ENCODE measurements at places on chromosomes 16 and 17.

DNA sequence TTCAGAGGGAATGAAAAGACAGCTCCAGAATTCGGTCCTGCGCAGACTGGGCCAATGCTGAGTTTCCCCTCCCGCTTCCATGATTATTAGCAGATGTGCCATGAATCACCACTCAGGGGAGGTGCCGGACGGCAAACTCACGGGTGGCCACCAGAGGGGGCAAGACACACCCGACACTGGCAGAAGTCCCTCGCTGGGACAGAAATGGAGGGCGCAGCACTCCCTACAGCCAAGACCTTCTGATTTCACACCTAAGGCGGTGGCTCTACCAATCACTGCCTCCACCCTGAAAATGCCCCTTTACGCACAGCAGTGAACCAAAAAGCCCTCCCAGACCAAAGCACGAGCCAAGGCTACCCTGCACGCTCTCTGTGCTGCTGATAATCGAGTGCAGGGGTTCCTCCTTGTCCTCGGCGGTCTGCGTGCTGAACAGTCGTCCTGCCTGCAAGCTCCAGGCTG, 26.8 kb downstream of the TRAP1 start:
- peak; percentile 89 for DNase-seq

- no peak for DNase-seq
These were observed 7.0 kb downstream of the ZNF768 start for GRCh38 chr16:30519120-30520049.

DNA sequence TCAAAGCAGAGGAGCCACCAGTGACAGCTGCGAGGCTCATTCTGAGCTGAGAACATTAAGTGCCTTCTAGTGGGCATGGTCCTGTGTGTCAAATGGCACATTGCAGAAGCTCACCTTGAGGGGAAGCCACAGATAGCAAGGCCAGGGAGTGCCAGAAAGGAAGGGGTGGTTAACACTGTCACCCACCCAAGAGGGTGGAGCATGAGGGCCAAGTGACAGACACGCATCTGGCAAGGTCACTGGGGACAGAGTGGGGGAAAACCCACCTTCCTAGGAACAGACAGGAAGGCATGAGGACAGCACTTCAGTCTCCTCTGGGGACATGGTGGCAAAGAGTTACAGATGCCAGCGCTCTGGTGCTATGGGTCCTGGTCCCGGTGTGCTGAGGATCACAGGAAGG, 22.1 kb downstream of the NUBP1 start:
- DNase-seq: no peak

- no peak for DNase-seq
These were observed 878.0 kb upstream of the GOT2 start for GRCh38 chr16:59612094-59612493.

DNA sequence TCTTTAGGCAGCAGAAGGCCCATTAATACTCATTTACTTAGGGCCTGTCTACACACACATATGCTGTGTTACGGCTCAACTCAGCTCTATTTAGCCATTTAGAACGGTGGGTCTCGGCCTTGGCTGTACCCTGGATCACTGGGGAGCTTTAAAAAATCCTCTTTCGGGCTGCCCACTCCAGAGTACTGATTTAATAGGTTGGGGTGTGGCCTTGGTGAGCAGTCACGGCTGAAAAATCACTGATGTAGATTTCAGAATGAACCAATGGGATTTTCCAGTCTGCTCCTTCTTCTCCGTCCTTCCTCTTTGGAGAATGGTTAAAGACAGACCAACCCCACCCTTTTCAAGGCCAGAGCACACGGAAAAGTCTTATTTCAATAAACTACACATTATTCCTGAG, 223.5 kb downstream of the CCDC182 start:
- no peak for DNase-seq

- DNase-seq: peak; percentile 16
These were observed 42.3 kb downstream of the IRX3 start for GRCh38 chr16:54244061-54244886.

- DNase-seq: no peak
These were observed 254.3 kb downstream of the WWOX start for GRCh38 chr16:78353640-78354275.

DNA sequence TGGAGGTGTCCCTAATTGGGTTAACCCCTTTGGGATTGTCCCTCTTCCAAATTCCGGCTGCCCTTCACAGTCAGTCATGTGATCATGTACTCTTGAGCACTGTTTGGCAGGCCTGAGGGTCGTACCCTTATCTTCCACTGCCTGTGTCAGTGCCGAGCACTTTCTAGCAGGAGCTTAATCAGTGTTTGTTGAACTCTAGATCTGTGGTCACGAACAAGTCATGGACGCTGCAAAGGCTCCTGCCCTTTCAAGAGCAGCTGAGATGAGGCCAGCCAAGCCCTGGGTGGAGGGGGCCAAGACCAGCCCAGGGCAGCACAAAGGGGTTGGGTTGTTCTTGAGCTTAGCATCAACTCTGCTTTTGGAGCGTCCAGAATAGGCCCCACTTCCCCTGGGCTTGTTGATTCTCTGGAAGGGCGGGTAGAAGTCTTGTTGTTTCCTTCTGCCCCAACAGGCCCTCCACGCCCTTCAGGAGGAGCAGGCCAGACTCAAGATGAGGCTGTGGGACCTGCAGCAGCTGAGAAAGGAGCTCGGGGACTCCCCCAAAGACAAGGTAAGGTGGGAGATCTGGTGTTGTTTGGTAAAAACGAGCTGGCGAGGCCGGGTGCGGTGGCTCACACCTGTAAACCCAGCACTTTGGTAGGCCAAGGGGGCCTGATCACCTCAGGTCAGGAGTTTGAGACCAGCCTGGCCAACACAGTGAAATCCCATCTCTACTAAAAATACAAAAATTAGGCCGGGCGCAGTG, 5.3 kb downstream of the IFI35 start:
- no peak for DNase-seq

DNA sequence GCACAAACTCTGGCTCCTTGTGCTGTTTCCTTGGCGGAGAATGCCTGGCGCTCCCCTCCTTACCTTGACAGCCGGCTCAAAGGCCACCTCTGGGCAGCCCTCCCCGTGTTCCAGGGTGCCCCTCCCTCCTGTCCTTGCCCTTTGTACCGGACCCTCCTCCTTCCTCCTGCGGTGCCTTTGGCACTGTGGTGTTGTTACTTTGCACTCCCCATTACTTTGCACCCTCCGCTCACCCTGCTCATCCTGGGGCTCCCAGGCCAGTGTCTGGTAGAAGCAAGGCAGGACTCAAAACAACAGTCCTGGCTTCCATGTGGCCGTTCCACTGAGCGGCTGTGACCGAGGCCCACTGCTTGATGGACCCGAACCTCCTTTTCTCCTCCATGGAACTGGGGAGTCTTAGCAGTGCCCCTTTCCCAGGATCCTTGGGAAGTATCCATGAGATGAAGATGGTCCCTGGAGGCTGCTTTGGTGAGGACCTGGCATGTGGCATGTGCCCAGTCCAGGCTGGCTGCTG, 147.8 kb downstream of the CMIP start:
- DNase-seq: no peak

GRCh38 chr17:20216154-20216815, 207.1 kb downstream of the SPECC1 start:
- no peak for DNase-seq

DNA sequence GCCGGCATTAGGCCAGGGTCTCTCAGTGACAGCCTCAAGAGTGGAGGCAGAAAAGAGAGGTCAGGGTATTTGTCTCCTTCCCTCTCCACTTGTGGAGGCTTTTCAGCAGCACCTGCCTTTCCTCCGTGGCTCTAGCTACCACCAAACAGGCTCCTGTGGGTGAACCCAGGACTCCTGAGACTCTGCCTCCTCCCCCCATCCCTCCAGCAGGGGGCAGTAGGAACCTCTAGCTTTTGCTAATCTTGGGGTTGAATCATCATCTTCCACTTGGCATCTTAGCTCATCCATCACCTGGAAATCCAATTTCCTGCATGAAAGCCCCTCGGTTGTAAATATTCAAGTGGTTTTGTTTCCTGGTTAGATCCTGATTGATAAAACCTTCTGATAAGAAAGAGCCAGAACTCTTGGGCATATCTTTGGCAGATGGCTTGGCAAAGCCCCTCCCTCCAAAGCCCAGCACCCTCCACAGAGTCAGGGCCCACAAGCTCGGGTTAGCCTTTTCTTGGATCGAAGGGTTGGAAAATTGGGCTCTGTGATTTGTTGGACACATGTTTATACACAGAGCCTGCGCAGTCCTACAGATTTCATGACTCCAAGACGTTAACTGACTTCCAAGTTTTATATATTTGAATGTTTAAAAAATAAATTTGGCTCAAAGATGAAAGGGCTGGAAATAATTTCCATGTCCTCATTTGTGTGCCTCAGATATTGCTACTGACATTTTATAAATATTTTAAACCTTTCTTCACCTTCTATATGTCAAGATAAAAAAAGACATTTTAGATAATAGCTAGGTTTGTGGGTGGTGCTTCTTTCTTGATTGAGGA, 322.1 kb downstream of the MAP2K4 start:
- DNase-seq: peak; percentile 52

DNA sequence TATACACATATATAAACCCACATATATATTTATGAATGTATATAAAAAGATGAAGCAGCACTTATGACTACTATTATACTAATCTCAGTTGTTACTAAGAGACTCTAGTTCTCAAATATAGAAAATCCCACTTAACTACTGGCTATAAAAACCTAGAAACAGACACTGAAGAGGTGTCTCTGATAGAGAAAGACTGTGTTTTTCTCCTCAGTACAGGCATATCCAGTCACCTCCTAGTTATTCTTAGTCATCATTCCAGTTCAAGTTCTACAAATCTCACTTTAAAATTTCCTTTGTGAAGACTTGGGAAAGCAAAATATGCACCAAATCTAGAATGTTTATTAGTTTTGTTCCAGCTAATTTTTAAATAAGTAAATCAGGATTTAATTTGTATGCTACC, 93.9 kb downstream of the STH start:
- DNase-seq: no peak

GRCh38 chr17:13393841-13394710, 207.7 kb downstream of the HS3ST3A1 start:
- no peak for DNase-seq

- DNase-seq: no peak
These were observed 587 bp downstream of the PLD6 start for GRCh38 chr17:17205368-17206123.

DNA sequence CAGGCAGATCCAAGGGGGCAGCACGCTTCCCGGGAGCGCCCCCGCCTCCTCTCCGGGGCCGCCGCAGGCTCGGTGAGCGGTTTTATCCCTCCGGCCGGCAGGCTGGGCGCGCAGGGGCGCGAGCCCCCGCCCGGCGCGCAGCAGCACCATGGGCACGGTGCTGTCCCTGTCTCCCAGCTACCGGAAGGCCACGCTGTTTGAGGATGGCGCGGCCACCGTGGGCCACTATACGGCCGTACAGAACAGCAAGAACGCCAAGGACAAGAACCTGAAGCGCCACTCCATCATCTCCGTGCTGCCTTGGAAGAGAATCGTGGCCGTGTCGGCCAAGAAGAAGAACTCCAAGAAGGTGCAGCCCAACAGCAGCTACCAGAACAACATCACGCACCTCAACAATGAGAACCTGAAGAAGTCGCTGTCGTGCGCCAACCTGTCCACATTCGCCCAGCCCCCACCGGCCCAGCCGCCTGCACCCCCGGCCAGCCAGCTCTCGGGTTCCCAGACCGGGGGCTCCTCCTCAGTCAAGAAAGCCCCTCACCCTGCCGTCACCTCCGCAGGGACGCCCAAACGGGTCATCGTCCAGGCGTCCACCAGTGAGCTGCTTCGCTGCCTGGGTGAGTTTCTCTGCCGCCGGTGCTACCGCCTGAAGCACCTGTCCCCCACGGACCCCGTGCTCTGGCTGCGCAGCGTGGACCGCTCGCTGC, 832 bp downstream of the CDK5R1 start:
- peak; percentile 55 for DNase-seq

- no peak for DNase-seq
These were observed 418.7 kb downstream of the GRIN2A start for GRCh38 chr16:9763505-9763904.

DNA sequence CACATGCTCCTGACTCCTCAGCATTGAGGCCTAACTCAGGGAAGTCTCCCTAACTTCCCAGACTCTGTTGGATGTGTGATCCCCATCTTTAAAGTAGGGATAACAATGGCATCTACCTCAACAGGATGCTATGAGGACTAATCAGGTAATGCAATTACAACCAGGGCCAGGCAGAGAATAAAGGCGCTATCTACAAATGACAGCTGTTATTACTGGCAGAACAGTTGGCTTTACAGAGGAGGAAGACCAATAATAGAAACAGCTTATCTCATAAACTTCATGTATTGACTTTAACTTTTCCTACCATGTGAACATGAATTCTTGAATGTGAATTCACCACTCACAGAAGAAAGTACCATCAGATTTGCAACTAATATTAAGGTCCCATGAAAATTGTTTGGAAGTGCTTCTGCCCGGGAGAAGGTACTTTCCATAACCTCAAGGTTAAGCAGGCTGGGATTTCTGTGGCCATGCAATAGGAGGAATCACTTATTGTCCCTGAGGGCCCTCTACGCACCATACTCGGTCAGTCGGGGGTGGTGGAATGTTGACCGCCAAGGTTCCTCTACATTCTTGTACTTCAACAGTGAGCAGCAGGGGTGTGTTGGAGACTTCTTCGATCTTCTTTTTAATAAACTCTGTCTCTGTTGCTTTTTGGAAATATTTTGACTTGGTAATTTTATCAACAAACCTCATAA, 22.6 kb upstream of the ERN1 start:
- no peak for DNase-seq

GRCh38 chr17:71339206-71339605, 781.6 kb upstream of the SOX9 start:
- no peak for DNase-seq

DNA sequence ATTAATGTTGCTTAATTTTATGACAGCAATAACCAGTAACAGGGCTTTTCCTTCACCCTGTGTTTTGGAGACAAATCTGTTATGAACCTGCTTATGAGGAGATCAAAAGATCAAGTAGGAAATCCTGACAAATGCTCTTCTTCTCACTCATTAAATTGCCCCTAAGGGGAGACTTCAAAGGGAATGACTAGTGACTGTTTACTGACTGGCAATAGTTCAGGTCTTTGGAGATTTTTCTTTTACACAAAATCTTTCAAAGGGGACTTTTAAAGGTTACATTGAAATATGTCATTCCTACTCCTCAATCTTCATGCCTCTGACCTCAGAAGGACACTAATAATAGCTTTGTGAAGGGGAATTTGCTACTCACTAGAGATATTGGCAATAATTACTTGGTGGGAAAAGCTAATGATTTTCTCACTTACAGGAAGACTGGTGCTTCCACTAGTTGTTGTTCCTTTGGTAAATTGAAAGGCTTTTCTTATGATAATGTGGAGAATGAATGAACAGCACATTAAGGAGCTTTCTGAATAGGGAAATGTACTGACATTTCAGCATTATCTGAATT, 292.9 kb upstream of the CA10 start:
- no peak for DNase-seq

All from nephron progenitor cell (in vitro differentiated cells).